ENCODE measurements at places on chromosomes 2 and 18. TPM values are rescaled to one million over a fixed set of nuclear protein-coding genes. Genes with fewer than 3 reads are reported as not detected.

BCL11A gene
- 9.6 TPM for total RNA-seq

DNA sequence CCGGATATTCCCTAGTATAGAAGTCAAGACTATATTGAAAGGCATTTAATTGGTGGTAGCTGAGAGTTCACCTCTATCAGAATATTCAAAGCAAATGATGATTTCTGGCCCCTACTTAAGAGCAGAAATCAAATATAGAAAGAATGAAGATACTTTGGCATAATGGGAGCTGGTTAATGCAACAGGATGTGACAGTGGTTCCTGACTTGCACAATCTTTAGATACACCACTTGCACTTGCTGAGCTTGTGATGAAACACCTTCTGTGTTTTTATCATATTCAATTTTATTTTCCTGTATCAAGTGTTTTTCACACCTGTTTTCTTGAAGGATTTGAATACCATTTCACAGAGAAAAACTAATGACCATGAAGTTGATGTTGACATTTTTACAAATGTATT, 124.1 kb upstream of the CDH19 start:
- no peak overlapping the region for H3K4me3 ChIP-seq
- no peak overlapping the region for H3K27ac ChIP-seq
- no peaks in the 10 kb centered on the region for H3K4me1 ChIP-seq
- no peak for DNase-seq

DNA sequence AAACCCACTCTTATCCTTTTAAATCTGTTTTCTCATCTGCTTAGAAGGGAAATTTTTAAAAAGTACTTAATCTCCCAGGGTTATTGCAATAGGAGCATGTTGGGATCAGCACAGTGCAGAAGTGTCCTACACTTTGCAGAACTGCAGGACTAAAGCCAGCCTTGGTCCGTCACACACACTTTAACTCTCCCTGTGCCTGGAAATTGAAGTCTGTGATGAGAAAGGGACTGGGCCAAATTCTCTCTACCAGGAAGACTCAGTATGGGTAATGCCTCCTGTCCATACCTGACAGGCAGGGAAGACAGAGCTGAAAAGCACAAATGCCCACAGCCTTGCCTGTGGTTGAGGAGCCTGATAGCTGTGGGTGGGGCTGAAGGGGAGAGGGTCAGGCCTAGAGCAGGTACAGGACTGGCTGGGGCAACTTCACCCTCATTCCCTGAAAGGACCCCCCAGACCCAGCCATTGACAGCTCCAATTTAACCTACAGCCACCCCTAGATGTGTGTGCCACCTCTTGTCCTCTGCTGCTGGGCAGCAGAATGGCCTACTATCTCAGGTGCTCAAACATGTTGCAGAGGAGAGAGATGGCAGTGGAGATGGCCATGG, 377.2 kb upstream of the KLHL29 start:
- H3K4me1 ChIP-seq: peaks cover under 1% of the 10 kb centered on the region
- no peaks in the 10 kb centered on the region for H3K36me3 ChIP-seq
- H3K4me3 ChIP-seq: no peak overlapping the region
- H3K27me3 ChIP-seq: peaks cover 4% of the 10 kb centered on the region
- no peak for DNase-seq

DNA sequence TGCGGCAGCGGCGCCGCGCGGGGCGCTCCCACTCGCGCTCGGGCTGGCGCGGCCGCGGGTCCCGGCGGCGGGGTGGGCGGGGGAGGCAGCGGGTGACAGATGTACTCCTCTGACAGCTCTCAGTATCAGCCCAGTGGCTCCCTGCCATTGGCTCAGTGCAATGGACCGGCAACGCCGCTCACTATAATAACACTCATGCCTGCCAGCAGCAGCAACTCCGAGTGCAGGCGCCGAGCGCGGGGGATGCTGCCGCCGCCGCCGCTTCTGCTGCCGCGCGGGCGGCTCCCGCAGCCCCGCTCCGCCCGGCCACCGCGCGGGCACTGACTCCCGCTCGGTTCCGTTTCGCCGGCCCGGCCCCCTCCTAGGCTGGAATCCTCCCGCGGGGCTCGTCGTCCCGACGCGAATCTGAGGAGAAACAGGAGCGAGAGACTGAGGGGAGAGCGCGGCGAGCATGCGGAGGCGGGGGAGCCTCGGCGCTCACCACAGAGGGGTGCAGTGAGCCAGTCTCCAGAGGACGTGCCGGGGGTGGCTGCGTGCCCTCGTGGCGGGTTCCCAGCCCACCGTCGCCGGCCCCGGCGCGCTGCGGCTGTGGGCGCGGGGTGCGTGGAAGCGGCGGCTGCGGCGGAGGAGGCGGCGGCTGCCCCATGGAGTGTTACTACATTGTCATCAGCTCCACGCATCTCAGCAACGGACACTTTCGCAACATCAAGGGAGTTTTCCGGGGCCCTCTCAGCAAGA, at the start of gene ZNF804A:
TSS of gene ZNF804A (plus strand) at position 214 of the 738 bp plus-strand sequence. CDS start at position 645, 431 bp downstream.
- H3K4me1 ChIP-seq: peaks cover 14% of the 10 kb centered on the region
- H3K36me3 ChIP-seq: no peaks in the 10 kb centered on the region
- peaks cover 9% of the 10 kb centered on the region for H3K27me3 ChIP-seq
- DNase-seq: peak; percentile 45
- H3K27ac ChIP-seq: peak within 1 kb of the TSS; percentile 50

HOXD13 gene
- not detected for total RNA-seq

Data from endothelial cell (in vitro differentiated cells).